ENCODE measurements at places on chromosomes 6 and 20.

- DNase-seq = no peak
These were observed 187.2 kb upstream of the SOX4 start for GRCh38 chr6:21406316-21406715.

DNA sequence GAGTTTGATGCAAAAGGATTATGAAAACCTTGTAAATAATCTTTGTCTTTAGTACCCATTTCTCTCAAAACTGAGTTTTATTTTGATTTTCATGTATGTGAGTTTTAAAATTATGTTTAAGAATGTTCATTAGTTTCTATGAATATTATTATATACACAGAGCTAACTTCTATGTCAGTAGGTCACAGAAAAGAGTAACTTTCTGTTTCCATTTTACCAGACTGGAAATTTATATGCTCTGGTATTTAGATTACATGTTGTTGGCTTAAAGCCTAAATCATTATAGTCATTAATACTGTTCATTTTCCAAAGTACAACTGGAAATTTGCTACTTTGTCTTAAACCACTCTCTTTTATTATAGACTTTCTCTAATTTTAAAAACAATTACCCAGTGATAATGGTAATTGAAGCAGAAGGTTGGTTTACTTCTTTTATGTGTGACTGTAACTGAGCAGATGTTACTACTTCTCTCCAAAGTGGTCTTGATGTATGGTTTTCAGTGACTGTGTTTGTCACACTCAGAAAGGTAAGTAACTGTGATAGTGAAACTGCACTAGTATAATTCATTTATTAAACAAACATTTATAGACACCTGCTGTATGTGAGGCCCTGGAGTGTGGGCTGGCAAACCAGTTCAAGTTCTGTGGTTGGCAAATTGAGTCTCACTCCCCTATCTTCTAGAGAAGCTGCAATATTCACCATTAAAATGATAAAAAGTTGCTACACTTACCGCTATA is 13.2 kb downstream of the CRYBG1 start:
- no peak for DNase-seq

- DNase-seq = no peak
These were observed 506 bp downstream of the CITED2 start for GRCh38 chr6:139373928-139374356.

GRCh38 chr6:7129784-7130569 is 22.2 kb downstream of the RREB1 start:
- DNase-seq = no peak

DNA sequence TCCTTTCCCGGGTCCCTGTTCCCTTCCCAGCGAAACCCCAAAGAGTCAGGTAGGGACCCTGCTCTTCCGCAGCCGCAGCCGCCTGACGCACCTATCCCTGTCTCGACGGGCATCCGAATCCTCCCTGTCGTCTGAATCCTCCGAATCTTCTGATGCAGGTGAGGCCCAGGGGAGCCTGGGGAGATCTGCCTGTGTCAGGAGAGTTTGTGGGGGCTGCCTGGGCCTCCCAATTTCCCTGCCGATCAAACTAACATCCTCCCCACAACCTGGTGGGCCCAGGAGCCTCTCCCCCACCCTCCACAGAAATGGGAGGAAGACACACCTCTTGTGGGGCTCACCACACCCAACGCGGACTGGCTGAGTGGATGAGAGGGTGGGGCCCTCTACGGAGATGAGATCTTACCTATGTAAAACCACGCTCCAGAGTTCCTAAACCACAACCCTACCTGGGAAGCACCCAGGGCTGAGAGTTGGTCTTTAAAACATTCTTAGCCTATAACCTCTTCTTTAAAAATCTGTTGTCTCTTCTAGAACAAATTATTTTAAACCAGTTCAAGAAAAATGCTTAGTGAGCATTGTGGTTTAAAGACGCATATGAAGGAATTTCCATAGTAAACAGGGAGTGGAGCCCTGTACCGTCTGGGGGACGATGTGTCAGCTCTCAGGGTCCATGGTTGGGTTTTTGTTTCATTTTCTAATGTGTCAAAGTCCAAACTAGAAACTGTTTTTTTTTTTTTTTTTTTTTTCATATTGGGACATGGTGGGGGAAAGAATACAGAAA is 1.7 kb downstream of the CDC25B start:
- no peak for DNase-seq

DNA sequence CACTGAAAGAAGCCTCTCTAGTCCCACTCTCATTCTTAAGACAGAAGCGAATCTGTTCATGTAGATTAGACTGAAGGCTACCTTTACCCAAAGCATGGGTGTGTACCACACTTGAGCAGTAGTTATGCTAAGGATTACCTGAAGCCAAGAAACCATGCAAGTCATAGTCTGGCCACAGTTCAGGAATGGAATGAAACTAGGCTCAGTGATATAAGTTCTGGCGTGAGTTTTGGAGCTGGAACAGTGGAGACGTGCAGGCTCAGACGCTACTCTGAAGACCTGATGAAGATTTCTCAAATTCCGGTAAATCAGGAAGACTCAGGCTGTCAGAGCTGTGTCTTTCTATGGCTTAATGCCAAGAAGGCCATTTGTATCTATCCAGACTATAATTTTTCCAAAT is 219.9 kb downstream of the HDGFL1 start:
- no peak for DNase-seq

DNA sequence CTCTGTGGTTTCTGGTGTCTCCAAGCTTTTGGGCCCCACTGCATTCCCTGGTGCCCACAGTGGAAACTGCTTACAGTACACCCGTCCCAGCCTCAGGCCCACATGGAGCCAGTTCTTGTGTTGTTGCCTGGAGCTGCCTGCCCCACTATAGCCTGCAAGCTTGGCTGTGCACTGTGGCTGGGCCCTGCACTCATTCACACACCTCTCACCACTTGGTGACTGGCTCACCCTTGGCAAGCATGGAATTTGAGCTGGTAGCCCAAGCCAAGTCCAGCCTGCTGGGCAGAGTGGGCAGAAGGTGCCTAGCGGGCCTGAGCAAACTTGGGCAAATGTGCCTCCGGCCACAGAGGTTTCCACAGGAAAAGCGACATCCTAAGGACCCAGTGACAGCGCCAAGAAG is 472.3 kb downstream of the MMUT start:
- no peak for DNase-seq

GRCh38 chr20:62234339-62234738 is 4.0 kb upstream of the OSBPL2 start:
- DNase-seq = no peak

All from cortex of kidney (tissue), 1 donor.